ENCODE measurements at places on chromosomes 12 and 14.

DNA sequence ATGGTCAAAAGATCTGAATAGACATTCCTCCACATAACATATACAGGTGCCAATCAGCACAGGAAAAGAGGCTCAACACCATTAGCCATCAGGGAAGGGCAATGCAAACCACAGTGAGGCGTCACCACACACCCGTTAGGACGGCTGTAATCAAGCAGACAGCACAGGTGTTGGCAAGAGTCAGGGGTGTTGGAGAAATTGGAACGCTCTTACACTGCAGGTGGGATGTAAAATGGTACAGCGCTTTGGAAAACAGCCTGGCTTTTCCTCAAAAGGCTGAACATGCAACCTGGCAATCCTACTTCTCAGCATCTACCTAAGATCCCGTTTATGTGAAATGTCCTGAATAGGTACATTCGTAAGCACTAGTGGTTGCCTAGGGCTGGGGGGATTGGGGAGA lies 21.5 kb upstream of the MMP17 start:
- DNase-seq: no peak
- H3K4me3 ChIP-seq: no peak overlapping the region
- H3K27ac ChIP-seq: no peak overlapping the region
- H3K27me3 ChIP-seq: no peaks in the 10 kb centered on the region
- H3K4me1 ChIP-seq: no peaks in the 10 kb centered on the region

DNA sequence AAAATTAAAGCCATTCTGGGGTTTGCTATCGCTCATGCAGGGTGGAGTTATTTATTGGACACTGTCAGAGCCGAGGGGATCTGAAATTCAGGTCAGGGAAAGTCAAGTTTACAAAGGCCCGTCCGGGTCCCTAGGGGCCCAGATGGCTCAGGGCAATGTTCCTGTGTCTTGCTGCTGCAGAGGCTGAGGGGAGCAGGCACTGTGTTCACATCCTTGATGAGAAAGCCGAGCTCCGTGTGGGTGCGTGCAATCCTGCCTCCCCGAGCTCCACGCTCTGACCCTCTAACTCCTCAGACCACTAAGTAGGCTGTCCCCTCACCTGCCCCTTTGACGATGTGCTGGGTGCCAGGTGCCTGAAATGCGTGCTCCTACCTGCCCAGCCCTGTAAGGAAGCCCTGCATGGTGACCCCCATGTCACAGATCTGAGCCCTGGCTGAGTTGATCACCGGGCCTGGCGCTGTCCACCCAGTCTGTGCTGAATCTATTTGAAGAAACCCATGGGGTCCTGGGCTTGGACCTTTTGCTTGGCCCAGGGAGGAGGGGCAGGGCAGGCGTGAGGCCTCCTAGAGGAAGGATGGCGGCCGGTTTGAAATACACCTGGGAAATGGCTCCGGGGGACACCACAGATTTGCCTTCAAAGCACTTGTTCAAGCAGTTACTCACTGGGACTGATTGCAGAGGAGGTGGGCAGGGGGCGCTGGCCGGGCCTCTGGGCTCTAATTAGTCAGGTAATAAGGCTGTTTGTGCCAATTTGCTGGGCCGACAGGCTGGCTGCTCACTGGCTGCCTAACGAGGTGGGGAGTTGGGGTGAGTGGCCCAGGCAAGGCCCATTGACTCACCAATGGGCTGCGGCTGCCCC lies 204.3 kb downstream of the KIF26A start:
- no peak for DNase-seq
- no peak overlapping the region for H3K27ac ChIP-seq
- no peak overlapping the region for H3K4me3 ChIP-seq
- H3K27me3 ChIP-seq: no peaks in the 10 kb centered on the region

GRCh38 chr12:4115570-4115969 lies 158.0 kb upstream of the CCND2 start:
- H3K4me3 ChIP-seq: no peak overlapping the region
- no peaks in the 10 kb centered on the region for H3K36me3 ChIP-seq
- DNase-seq: no peak
- no peaks in the 10 kb centered on the region for H3K27me3 ChIP-seq
- H3K27ac ChIP-seq: no peak overlapping the region
- H3K4me1 ChIP-seq: no peaks in the 10 kb centered on the region

GRCh38 chr14:31410048-31410650 lies 10.2 kb downstream of the HEATR5A start:
- H3K4me1 ChIP-seq: peaks cover 24% of the 10 kb centered on the region
- no peak overlapping the region for H3K27ac ChIP-seq
- no peaks in the 10 kb centered on the region for H3K36me3 ChIP-seq
- H3K4me3 ChIP-seq: no peak overlapping the region
- no peak for DNase-seq

- no peaks in the 10 kb centered on the region for H3K4me1 ChIP-seq
- no peaks in the 10 kb centered on the region for H3K27me3 ChIP-seq
- H3K36me3 ChIP-seq: no peaks in the 10 kb centered on the region
Observed at GRCh38 chr12:168763-169525, 45.0 kb downstream of the SLC6A12 start.

GRCh38 chr12:92543359-92543758 lies 159.4 kb upstream of the PLEKHG7 start:
- H3K36me3 ChIP-seq: no peaks in the 10 kb centered on the region
- H3K4me3 ChIP-seq: no peak overlapping the region
- H3K27me3 ChIP-seq: no peaks in the 10 kb centered on the region
- H3K27ac ChIP-seq: no peak overlapping the region
- H3K4me1 ChIP-seq: peaks cover 23% of the 10 kb centered on the region
- DNase-seq: no peak

- no peaks in the 10 kb centered on the region for H3K4me1 ChIP-seq
- no peaks in the 10 kb centered on the region for H3K36me3 ChIP-seq
- no peak overlapping the region for H3K27ac ChIP-seq
Observed at GRCh38 chr12:41940571-41940970, 204.1 kb downstream of the GXYLT1 start.

DNA sequence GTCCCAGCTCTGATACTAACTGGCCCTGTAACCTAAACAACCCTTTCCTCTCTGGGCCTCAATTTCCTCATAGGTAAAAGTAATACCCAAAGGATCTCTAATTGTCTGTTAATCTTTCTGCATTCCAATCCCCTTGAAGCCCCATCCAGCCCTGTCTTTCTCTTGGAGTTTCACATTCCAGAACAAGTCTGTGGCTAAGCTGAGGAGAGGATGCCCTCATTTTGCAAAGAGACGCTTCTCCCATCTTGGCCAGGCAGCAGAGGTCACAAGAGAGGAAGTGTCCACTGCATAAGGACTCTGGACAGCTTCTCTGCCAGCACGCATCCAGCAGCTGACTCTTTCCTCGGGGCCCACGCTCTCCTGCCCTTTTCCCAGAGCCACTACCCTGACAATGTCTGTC lies 263.4 kb upstream of the FKBP4 start:
- no peaks in the 10 kb centered on the region for H3K4me1 ChIP-seq
- no peak overlapping the region for H3K27ac ChIP-seq
- no peak overlapping the region for H3K4me3 ChIP-seq
- no peak for DNase-seq

GRCh38 chr12:115000038-115000437 lies 316.1 kb upstream of the TBX3 start:
- H3K4me1 ChIP-seq: peaks cover 18% of the 10 kb centered on the region
- H3K4me3 ChIP-seq: no peak overlapping the region
- DNase-seq: peak; percentile 63
- no peaks in the 10 kb centered on the region for H3K27me3 ChIP-seq
- no peaks in the 10 kb centered on the region for H3K36me3 ChIP-seq

- H3K4me3 ChIP-seq: no peak overlapping the region
- no peaks in the 10 kb centered on the region for H3K4me1 ChIP-seq
- H3K36me3 ChIP-seq: no peaks in the 10 kb centered on the region
Observed at GRCh38 chr12:113134071-113134470, 1.5 kb downstream of the RASAL1 start.

DNA sequence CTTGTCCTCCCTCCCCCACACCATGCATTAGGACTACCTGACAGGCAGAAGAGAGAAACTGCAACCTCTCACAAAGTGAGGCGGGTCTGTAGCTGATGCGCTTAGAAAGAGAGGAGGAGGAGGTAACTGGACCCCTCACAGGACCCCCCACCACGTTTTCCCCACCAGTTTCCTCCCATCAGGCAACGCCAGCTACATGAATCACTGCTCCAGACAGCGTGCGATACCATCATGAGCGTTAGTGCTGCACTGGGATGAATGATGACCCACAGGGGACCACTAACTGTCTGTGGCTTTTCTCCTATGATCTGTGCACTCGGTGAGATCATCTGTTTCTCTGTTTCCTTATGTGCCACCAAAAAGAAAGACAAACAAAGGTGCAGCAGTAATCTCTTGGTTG lies 77.7 kb downstream of the KCNK10 start:
- no peaks in the 10 kb centered on the region for H3K4me1 ChIP-seq
- H3K27ac ChIP-seq: no peak overlapping the region
- peaks cover 4% of the 10 kb centered on the region for H3K27me3 ChIP-seq
- H3K36me3 ChIP-seq: no peaks in the 10 kb centered on the region

DNA sequence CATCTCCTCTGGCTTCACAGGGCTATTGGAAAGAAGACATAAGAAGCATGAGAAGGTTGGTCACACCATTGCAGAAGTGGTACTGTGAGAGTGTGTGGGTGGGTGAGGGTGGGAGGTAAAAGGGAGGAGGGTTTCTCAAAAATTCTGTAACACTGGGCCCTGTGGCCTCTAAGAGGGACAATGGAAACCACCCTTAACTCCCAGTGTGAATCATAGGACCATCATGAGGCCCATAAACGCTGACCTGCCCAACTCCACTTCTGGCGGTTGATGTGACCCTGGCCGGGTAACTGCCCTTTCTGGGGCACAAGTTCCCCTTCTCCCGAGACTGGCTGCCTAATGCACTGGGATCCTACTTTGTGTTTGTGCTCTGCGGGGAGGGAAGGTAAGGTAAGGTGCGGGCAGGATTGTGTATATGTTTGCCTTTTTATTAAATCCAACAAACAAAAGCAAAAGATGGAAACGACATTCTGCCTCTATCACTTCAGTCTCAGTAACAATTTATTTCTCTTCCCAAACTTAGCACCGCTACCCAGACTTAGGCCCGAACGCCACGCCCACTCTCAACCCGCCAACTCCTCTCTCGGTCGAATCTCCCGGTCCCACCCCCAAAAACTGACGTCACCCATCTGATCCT lies 551 bp downstream of the METTL1 start:
- peak; percentile 90 for DNase-seq
- peak overlapping the region; percentile 93 for H3K27ac ChIP-seq
- H3K4me1 ChIP-seq: peaks cover 24% of the 10 kb centered on the region
- no peaks in the 10 kb centered on the region for H3K27me3 ChIP-seq
- peak overlapping the region; percentile 71 for H3K4me3 ChIP-seq

DNA sequence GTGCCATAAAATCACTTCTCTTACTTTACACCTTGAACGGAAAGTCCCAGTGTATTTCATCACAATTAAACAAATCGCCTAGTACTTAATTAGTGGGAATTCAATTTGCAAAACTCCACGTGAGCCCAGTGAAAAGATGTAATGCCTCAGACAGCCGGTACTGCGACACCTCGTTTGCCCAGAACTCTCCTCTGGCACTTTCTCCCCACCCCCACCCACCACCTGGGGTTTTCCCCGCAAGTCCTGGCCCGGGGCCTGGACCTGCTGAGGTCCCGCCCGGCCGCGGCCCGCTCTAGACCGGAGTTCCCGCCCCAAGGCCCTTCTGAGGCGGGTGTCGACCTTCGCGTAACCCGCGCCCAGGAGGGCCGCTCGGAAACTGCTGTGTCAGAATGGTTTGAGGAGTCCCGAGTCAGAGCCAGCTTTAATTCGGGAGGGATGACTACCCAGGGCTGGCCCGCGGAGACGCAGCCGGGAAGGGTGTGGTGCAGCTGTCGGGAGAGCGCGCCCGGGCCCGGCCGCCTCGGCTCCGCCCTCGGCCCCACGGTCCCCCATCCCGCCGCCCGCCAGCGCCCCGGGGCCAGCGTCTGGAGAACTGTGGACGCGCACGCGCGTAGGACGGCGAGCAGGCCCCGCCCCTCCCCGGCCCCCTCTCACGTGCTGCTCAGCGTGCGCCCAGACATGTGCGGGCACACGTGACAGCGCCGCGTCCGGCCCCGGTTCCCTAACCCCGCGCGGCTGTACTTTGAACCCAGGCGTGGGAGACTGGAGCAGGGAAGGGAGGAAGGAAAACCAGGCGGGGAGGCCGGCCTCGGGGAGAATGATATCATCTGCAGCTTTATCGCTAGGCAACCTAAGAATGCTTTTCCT lies 10.8 kb downstream of the BHLHE41 start:
- no peaks in the 10 kb centered on the region for H3K4me1 ChIP-seq
- H3K27ac ChIP-seq: peak overlapping the region; percentile 95
- no peaks in the 10 kb centered on the region for H3K36me3 ChIP-seq
- H3K27me3 ChIP-seq: no peaks in the 10 kb centered on the region
- no peak overlapping the region for H3K4me3 ChIP-seq
- DNase-seq: peak; percentile 95

- H3K4me1 ChIP-seq: no peaks in the 10 kb centered on the region
- peak; percentile 12 for DNase-seq
- H3K27me3 ChIP-seq: peaks cover 7% of the 10 kb centered on the region
- H3K4me3 ChIP-seq: no peak overlapping the region
Observed at GRCh38 chr14:96584199-96584906, 82.2 kb downstream of the PAPOLA start.

DNA sequence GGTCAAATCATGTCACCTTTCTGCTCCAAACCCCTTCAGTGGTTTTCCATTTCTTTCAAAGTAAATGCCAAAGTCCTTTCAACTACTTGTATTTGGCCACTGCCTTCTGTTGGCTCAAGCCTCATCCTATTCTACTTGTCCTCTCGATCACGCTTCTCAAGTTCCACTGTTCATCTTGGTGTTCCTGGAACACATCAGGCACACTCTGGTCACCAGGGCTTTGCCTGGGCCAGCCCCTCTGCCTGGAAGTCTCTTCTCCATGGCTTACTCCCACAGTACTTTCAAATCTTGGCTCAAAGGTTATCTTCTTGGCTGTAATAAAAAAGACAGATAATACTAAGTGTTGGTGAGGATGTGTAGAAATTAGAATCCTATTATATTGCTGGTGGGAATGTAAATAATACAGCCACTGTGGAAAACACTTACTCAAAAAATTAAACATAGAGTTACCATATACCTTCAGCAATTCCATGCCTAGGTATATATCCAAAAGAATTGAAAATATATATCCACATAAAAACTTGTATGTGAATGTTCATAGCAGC lies 17.3 kb upstream of the PPFIBP1 start:
- DNase-seq: no peak
- H3K36me3 ChIP-seq: no peaks in the 10 kb centered on the region
- H3K27me3 ChIP-seq: no peaks in the 10 kb centered on the region
- peaks cover 6% of the 10 kb centered on the region for H3K4me1 ChIP-seq
- H3K27ac ChIP-seq: no peak overlapping the region

- no peak for DNase-seq
- no peaks in the 10 kb centered on the region for H3K36me3 ChIP-seq
- H3K4me3 ChIP-seq: no peak overlapping the region
- no peaks in the 10 kb centered on the region for H3K4me1 ChIP-seq
- H3K27me3 ChIP-seq: no peaks in the 10 kb centered on the region
- no peak overlapping the region for H3K27ac ChIP-seq
Observed at GRCh38 chr14:22397221-22397737, 191.7 kb downstream of the DAD1 start.

GRCh38 chr14:76245097-76245496 lies 93.4 kb downstream of the GPATCH2L start:
- DNase-seq: no peak
- H3K27ac ChIP-seq: no peak overlapping the region
- no peaks in the 10 kb centered on the region for H3K36me3 ChIP-seq
- H3K4me3 ChIP-seq: no peak overlapping the region
- H3K27me3 ChIP-seq: no peaks in the 10 kb centered on the region
- no peaks in the 10 kb centered on the region for H3K4me1 ChIP-seq
